ENCODE measurements at places on chromosomes 16 and 17. TPM values are rescaled to one million over a fixed set of nuclear protein-coding genes. Genes with fewer than 3 reads are reported as not detected.

- DNase-seq: no peak
Measured at GRCh38 chr16:9199311-9199710, 107.9 kb downstream of the HAPSTR1 start.

DNA sequence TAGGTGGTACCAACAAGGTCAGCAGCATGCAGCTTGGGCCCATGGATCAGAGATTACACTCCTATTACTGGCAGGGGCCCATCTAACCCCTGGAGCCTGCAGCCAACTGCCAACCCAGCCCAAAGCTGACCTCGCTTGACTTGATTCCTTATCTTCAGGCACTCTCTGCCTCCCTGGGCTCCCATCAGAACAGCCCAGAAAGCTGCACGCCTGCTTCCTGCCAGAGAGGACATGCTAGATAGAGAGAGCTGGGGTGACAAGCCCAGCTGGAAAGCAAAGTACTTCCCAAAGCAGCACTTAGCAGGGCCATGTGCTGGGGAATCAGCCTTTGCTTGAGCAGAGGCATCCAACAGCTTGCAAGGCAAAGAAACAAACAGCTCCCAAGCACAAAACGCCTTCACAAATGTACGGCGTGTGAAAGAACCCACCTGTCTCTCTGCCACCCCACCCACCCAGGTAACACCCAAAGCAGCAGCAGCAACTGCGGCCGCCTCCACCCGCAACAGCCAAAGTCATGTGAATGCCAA is 74.2 kb upstream of the NLK start:
- DNase-seq: peak; percentile 63

DNA sequence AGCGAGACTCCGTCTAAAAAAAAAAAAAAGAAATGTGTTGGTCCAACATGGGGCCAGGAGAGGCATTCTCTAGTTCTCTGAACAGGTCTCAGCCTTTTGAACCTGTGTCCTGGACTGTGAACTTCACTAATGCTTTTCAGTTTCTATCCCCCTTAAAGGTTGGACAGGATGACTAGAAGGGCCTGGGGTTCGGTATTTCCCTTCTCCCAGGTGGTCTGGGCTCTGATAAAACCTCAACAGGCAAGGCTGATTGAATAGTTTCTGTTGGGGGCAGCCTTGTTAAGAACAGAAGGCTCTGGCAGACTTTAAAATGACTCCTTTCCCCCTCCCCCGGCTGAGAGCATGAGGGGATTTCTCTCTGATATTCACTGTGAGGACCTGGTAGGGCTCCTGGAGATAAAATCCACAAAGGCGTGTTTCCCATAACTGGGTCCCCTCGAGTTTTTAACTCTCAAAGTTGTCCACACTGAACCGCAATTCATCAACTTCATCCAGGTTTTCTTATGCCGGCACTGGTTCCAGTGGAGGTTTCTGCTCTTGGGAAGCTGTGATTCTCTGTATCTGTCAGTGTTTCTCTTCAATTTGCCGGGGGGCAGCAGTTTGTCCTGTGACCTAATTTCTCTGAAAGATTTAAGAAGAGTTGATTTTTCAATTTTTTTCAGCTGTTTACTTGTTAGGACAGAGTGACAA is 91.3 kb downstream of the METRNL start:
- no peak for DNase-seq

- no peak for DNase-seq
Measured at GRCh38 chr17:47957591-47958490, at the start of gene PRR15L. Gene PRR15L (minus strand): TSS chr17:47957883. CDS start chr17:47953234, 4,649 bp downstream.

GRCh38 chr16:85381738-85382592 is 231.2 kb upstream of the GSE1 start:
- DNase-seq: peak; percentile 72

DNA sequence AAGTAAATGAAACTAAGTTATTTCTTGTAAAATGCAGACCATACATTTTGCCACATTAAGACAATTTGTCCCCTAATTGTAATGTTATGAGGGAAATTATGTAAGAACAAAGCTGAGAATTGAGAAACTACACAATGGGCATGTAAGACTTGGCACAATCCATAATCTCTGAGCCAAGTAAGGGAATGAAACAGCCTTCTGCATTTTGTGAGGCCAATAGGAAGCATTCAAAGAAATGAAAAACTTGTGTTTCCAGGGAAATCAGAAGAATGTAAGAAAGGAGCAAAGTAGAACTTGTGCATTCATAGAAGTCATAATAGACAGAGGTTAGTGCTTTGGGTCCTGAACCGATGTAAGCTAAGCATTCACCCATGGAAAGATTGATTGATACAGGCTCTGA is 1.8 kb downstream of the KRTAP9-4 start:
- no peak for DNase-seq

DNA sequence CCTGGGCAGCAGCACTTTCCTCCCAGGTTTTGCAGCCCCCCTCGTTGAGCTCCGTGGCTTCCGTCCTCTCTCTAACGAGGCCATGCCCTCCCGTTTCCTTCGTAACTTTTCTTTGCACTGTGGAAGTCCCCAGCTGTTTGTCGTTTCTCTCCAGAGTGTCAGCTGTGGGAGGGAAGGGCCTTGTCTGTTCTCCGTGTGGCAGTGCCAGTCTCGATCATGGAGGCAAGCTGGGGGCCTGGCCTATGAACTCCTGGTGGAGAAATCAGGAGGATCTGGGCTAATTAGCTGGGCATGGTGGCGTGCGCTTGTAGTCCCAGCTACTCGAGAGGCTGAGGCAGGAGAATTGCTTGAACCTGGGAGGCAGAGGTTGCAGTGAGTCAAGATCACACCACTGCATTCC is 28.3 kb downstream of the TBCD start:
- DNase-seq: no peak

DNA sequence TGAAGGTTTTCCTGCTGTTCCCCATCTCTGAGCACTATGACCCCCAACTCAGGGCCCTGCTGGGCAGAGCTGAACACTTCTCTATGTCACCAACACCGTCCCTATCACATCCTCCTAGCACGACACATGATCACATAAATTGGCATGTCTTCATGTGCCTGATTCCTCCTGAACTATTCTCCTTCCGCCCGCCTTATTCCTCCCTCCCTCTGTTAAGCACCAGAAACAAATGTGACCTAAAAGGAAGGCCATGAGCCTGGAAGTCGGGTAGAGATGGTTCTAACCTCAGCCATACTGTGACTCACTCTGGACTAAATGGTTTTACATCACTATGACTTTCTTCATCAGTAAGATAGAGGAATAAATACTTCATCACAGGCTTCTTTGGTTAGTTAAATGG is 80.8 kb upstream of the DYNLRB2 start:
- DNase-seq: no peak

DNA sequence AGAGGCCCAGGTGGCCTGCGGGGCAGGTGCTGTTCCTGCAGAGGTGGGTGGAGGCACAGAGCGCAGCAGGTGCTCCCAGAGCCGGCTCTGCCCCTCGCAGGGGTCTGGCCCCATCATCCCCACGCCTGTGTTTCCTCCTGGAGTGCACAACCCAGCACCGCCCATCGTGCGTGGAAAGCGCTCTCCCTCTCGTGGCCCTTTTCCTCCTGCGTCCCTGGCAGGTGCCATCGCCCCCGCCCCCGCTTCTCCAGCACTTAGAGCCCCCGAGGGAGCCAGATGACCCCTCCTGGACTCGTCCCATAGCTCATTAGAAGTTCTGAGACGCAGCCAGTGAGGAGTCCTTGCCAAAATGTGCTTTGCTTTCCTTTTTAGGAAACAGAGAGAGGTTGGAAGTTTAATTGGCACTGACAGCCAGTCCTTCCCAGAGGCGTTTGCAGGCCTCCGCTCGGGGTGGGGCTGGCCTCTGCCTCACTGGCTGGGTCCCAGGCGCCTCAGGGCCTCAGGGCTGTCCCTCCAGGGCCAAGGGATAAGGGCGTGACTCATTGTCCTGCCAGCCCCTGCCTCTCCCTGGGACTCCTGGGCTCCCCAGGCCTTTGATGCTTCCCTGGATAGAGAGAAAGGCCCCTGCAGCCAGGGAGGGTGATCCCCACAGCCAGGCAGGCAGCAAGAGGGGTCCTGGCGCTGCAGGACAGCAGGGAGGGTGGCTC is 32.2 kb upstream of the CHMP6 start:
- DNase-seq: no peak

DNA sequence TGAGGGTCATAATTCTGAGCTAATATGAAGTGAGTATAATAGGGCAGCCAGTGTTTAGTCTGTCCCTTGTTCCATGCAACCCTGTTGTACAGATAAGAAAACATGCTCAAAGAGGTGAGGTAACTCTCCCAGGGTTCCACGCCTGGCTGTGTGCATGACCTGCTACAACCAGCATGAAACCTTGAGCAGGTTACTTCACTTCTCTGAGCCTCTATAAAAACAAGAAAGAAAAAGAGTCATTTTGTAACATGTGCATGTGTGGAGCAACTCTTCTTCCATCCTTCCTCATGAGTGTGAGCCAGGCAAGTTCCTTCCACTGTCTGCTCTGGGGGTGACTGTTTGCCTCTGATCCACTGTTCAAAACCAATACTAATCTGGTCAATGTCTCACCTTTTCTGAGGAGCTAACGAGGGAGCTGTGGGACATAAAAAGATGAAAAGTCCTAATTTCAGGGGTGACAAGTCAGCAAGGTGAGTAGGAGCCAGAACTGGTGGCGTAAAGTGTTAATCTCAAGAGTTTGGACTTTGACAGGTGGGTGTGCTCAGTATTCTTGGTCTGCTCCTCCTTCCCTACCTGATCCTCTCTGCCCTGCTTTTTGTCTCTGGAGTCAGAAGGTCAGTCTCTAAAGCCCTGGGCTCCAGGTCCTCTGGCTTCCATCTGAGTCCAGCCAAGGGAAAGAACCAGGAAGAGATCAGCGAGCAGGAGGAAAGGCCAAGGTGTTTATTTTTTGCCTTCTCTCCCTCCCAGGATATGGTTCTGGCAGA is 21.5 kb downstream of the GFOD2 start:
- no peak for DNase-seq

- DNase-seq: no peak
Measured at GRCh38 chr16:53837426-53837825, 133.5 kb downstream of the FTO start.

- no peak for DNase-seq
Measured at GRCh38 chr16:869823-870641, 69.5 kb upstream of the GNG13 start.

DNA sequence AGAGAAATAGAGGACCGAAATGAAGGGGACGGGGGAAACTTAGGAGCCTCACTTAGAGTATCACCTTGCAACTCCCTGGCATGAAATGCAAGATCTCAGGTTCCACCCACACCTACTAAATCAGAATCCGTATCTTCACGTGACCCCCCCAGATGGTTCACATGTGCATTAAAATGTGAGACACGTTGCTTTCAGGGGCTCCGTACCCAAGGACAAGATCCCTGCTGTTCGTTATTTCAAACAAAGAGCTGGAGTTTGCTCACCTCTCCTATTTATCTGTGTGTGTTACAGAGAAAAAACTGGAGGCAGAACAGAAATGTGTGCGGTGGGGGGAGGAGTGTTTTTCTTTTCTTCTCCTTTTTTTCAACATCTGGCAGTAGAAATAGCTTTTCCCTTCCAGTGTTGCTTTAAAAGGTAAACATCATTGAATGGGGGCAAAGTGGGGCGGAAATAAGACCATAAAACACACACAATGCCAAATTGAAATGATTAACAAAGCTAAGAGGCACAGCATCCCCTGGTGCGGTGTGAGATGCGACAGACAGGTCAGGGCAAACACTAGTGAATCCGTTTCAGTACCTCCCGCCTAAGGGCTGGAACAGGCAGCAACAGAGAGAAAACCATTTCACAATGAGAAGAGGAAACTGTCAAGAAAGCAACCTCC is 145.4 kb downstream of the SOX9 start:
- no peak for DNase-seq

DNA sequence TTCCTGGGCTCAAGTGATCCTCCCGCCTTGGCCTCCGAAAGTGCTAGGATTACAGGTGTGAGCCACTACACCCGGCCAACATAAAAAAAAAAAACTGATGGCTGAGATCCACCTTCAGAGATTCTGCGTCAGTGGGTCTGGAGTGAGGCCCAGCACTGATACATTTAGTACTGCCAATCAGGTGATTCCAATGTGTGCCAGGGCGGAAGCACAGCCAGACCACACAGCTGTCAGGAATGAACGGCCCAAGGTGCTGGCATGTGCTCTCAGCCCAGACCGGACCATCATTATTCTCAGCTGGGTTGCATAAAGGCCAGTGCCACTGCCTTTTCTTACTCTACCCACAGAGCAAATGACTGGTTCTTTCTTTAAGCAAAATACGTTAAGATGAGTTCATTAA is 1.2 kb upstream of the BCO1 start:
- DNase-seq: no peak

DNA sequence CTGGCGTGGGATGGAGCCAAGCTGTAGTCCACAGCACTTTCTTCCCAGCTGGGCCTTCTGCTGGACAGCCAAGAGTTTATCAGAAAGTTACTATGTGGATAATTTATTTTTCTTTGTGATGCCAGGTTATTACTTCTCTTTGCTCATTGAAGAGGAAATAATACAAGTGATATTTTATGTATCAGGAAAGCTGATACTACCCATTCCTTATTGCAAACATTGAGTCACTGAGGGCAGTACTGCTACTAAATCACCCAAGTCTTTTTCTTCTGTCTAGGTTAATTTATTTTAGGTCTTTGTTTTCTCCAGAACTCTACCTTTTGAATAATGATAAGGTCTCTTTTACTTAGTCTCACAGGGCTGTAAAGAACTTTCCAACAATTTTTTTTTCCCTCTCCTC is 8.3 kb downstream of the NUP93 start:
- DNase-seq: no peak

GRCh38 chr16:27441998-27442397 is 40.0 kb downstream of the IL21R start:
- no peak for DNase-seq

- DNase-seq: no peak
Measured at GRCh38 chr17:31595076-31595475, 203.6 kb downstream of the RAB11FIP4 start.

DNA sequence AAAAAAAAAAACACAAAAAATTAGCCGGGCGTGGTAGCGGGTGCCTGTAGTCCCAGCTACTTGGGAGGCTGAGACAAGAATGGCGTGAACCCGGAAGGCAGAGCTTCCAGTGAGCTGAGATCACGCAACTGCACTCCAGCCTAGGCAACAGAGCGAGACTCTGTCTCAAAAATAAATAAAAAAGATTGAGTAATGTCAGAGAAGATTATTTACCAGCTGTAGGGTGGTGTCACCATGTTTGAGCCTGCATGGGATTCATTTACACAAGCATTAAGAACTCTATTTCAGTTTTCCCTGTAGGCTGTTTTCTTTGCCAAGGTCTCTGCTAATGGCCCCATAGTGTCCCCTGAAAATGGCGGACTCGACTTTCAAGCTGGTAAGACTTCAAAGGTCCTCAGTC is 575.0 kb downstream of the CDH13 start:
- DNase-seq: no peak

- DNase-seq: no peak
Measured at GRCh38 chr17:41258406-41258805, 3.2 kb downstream of the KRTAP9-9 start.

GLIS2 gene
- total RNA-seq: under 0.01 TPM

LRRC37A gene
- 15.3 TPM for total RNA-seq

PSMD3 gene
- 120 TPM for total RNA-seq

RUNDC3A gene
- total RNA-seq: 1.6 TPM

YBX2 gene
- 0.27 TPM for total RNA-seq

RUNDC1 gene
- 12.7 TPM for total RNA-seq

NTN3 gene
- total RNA-seq: under 0.01 TPM

AOC3 gene
- total RNA-seq: 0.27 TPM

ZNF821 gene
- total RNA-seq: 10.2 TPM

SKAP1 gene
- 4.8 TPM for total RNA-seq

MMP15 gene
- total RNA-seq: 3.0 TPM

HEATR3 gene
- 11.0 TPM for total RNA-seq

TMEM98 gene
- 109 TPM for total RNA-seq

TRPV3 gene
- total RNA-seq: under 0.01 TPM

Measured in hematopoietic multipotent progenitor cell (in vitro differentiated cells).